ENCODE measurements at places on chromosomes 7 and 10.

DNA sequence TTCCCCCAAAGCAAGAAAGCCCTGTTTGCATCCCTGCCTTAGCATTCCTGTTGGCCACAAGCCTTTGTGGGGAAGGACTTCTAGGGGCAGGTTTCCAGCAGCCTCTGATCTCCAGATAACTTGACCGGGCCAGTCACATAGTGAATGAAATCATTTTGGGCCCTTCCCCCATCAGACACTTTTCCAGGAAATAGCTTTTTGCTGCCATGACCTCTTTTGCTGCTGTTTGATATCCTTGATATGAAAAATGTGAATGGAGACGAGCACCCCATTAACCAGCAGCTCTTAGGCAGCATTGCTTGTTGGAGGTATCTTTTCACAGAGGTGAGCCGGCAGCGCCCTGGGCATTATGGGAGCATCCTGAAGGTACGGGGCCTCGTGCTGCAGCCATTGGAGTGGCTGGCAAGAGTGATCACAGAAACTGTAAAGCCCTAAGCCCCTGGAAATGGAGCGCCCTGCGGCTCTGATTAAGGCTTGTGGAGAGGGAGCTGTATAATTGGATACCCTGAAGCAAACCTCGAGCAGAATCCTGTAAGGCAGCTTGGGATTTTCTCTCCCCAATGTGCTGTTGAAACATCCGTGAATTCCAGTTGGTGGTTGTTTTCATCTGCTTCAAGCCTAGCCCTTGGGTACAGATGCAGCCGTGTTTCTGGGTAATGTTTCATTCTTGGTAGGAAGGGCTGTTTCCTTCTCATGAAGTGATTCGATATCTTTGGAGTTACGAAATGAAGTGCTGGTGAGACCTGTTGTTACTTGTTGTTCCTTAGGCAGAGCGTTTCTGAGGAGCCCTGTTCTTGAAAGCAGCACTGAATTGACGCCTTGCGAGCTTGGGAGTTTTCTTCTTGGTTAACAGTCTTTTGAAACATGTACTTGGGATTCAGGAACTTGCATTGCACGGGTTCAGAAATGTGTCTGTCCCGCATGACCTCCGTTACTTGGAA, 179.0 kb downstream of the PTEN start:
- no peak for DNase-seq

- DNase-seq: no peak
Measured at GRCh38 chr7:111987115-111987826, 218.9 kb downstream of the DOCK4 start.

- DNase-seq: no peak
Measured at GRCh38 chr7:141339603-141340002, 211.6 kb upstream of the AGK start.

DNA sequence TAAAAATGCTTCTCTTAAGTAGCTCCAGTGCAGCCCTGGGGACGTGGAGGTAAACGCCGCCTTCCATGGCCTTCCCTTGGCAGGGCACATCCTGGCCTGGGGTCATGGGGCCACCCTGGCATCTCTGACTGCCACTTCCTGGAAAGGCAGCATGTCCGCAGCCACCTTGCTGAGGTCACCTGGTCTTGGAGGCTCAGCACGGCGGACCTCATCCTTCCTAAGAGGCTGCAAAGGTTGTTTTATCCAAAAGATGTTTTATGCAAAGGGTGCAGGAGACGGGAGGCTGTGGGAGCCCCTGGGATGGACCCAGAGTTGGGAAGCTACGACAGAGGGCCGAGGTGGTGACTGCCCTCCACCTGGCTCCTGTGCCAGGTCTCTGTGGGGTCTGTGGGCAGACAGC, 106.0 kb downstream of the TCERG1L start:
- DNase-seq: no peak

DNA sequence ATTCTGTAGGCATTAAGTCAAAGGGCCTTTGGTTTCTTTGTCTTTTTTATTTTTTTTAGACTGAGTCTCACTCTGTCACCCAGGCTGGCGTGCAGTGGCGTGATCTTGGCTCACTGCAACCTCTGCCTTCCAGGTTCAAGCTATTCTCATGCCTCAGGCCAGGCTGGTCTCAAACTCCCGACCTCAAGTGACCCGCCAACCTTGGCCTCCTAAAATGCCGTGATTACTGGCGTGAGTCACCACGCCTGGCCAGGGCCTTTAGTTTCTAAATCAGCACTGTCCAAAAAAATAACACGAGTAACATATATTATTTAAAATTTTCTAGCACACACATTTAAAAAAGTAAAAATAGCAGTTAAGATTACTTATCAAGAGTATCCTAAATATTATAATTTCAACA, 11.1 kb upstream of the ACSL5 start:
- no peak for DNase-seq

DNA sequence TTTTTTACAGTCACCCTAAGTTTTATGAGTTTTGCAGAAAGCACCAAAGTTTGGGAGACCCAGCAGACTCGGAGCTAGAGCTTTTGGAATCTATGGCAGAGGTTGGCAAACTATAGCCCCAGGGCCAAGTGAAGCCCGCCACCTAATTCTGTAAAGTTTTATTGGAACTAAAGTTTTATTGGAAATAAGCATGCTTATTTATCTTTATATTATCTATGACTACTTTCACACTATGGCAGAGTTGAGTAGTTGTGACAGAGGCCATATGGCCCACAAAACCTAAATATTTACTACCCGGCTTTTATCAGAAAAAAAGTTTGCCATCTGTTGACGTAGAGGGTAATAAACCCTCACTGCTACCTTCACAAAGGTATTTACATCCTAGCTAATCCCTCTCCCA, 267.6 kb downstream of the GPAM start:
- DNase-seq: no peak

- DNase-seq: no peak
Measured at GRCh38 chr10:101380353-101381017, 26.5 kb downstream of the BTRC start.

DNA sequence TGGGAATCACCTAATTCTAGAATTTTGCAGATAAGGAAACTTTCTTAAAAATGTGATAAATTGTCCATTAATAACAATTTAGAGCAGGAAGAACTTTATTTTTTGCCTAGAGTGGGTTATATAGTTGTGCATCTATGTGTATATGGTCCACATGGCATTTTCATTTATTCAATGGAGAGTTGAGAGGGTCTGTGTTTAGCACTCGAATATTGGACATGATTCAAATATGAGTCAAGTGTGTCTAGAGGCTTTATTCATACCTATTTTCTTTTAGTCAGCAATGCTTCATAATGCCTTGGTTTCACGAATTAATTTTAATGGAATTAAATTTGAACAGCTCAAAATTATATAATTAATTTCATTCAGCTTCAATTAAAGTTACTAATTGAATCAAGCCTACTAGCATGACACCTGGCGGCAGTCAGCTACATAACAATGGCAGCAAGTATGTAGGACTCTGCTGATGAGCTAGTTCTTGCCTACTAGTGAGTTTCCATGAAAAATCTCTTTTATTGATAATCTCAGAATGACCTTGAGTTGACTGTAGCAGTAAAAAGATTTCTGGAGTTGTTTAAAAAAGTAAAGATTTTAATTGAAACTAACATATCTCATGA, 17.7 kb downstream of the MDFIC start:
- DNase-seq: no peak

GRCh38 chr10:81575036-81575435, 300.0 kb upstream of the NRG3 start:
- DNase-seq: no peak

DNA sequence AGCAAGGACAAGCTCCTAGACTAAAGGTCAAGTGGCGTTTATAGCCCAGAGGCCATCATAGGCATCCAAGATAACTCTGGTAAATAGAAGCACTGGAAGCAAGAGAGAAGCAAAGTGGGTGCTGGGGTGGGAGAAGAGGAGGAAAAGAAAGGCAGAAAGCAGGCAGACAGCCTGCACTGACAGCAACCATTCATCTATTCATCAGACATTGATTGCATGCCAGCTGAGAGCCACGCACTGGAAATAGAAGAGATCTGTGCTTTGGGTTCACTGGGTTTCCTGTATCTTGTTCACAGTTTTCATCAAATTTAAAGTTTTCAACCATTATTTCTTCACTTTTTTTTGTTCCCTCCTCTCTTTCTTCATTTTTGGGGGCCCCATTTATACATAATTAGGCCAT, 4.7 kb upstream of the SLIT1 start:
- no peak for DNase-seq

GRCh38 chr10:132899751-132900065, 42.7 kb downstream of the CFAP46 start:
- DNase-seq: no peak

GRCh38 chr10:84194424-84195043, at the start of gene CDHR1:
Gene CDHR1, plus strand, starts transcription at chr10:84194537. Its CDS starts 224 bp downstream, at chr10:84194761.
- no peak for DNase-seq

DNA sequence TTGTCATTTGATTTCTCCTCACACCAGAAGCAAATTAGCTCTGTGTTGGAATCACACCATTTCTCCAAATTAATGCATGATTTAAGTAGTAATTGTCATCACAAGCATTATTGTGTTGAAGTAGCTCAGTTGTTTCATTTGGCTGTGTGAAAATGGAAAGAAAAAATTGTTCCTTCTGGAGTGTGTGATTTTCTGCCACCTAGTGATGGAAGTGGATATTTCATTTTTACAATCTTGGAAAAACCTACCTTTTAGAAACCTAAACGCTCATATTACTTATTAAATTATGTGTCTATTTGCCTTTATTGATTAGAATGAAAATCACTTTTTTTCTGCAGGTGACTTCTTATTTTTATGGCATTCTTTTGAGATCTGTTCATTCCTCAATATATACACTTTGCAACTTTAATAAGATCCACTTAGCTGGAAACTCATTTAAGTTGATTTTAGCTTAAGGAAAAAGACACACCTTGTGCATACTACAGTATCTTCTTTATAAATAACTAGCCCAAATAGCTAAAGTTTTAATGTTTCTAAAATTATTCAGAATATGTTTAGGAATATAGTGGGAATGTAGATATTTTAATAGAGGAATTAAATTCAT, 50.0 kb downstream of the SRI start:
- DNase-seq: no peak

- no peak for DNase-seq
Measured at GRCh38 chr7:27963056-27963455, 217.5 kb downstream of the JAZF1 start.

GRCh38 chr7:47973739-47974138, 5.7 kb downstream of the HUS1 start:
- no peak for DNase-seq
